Adipocyte (in vitro differentiated cells): ENCODE measurements at places on chromosomes 5 and 9.
A peak's percentile ranks its signal among the peaks of the same experiment; 100 is the strongest.

- DNase-seq, result no peak
Measured at GRCh38 chr5:82358457-82358856, 80.3 kb upstream of the RPS23 start.

DNA sequence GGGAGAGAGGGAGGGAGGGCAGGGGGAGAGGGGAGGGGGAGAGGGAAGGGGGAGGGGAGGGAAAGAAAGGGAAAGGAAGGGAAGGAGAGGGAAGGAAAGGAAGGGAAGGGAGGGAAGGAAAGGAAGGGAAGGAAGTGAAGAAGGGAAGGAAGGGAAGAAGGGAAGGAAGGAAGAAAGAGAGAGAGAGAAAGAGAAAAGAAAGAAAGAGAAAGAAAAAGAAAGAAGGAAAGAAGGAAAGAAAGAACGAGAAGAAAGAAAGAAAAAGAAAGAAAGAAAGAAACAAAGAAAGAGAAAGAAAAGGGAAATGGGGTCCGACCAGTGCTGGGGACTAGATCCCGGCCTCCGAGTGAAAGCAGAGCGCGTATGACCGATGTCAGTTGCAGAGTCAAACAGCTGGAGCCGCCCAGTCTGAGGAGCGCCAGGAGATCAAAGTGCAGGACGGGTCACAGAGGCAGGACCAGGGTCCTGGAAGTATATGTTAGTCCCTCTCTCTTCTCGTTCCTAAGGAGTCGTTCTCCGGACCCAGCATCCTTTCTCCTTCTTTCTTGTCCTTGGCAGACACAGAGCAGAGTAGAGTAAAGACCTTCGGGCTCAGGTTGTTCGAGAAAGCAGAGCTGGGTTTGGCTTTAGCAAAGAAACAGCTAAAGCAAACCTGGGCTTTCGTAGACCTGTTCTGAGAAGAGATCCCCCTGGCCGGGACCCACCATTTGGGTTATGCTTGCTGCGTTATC, 305.4 kb upstream of the MSX2 start:
- DNase-seq, result peak; percentile 37

GRCh38 chr5:56755036-56755555, 60.3 kb upstream of the MAP3K1 start:
- peak; percentile 10 for DNase-seq

DNA sequence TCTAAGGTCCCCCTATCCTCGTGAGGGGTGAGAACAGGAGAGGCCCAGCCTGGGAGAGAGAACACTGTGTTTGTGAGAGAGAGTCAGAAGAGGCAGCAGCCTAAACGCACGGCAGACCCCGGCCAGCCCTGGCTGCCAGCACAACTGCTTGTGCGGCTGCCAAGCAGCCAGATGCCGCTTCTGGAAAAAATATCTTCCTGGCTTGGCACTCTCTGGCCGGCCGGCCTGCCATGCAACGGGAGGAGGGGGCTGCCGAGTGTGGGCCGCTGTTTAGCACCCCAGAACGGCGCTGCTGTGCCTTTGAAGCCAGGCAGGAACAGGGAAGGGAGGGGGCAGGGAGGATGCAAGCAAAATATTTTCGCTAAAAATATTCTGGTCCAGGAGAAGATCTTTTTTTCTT, 105.0 kb downstream of the FGF18 start:
- no peak for DNase-seq

GRCh38 chr5:87327998-87328397, 60.3 kb downstream of the RASA1 start:
- DNase-seq, result peak; percentile 10

GRCh38 chr9:71706176-71706575, 62.1 kb downstream of the CEMIP2 start:
- DNase-seq, result peak; percentile 13

DNA sequence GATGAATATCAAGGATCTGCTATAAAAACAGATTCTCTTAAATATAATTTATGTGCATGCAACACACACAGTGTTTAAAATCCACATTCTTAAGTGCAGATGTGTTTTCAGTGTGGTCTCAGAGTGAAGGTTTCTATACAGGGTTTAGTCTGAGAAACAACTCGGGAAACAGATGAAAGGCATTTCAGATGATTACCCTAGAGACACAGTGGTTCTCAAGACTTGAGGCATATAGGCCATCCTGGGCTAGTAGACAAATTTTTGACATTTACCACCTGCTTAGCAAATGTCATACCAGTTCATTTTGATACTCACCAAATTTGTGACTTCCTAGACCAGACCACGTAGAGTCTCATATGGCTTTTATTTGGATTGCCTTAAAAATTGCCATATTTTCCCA, 216.5 kb downstream of the ARL15 start:
- DNase-seq, result no peak

GRCh38 chr9:28547527-28547926, 974.2 kb upstream of the C9orf72 start:
- no peak for DNase-seq

DNA sequence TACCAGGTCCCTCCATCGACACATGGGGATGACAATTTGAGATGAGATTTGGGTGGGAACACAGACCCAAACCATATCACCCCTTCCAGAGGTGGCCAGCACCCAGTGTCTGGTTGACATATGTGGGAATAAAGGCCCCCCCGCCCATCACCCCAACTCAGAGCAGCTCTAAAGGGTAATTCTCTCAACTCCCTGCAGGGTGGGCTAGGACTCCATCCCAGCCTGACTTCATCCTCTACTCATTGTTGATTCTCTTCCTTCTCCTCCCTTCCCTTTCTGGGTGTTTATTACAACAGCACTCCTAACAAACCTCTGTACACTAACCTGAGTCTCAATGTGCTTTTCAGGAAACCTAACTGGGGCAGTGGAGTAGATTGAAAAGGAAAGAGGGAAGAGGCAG, 339.9 kb downstream of the ACTL7B start:
- no peak for DNase-seq

- DNase-seq, result no peak
Measured at GRCh38 chr9:97293207-97293721, 14.2 kb upstream of the CCDC180 start.

DNA sequence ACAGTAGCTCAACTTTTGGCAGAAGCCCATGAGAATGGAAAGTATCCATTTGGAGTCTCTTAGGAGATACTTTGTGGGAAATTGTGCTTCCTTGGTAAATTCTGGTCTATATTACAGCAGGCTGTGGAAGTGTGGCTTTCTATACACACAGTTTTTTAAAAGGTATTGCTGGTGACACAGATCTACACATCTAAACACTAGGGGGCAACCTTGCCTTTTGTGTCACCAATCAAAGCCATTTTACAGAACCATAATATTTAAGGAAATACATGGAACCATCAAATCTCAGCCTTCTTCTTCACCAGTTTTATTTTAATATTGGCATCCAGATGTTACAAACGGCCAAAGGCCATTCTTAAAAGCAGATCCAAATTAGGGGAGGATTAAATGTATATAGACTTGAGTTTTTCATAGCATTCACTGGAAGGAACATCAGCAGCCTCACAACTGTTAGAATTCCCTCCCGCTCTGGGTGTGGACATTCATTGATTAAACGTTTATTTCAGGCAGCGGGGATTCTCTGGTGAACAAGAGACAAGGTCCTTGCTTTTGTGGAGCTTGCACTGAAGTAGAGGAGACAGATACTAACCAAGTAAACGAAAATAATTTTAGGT, 132.4 kb upstream of the EPB41L4A start:
- peak; percentile 88 for DNase-seq

DNA sequence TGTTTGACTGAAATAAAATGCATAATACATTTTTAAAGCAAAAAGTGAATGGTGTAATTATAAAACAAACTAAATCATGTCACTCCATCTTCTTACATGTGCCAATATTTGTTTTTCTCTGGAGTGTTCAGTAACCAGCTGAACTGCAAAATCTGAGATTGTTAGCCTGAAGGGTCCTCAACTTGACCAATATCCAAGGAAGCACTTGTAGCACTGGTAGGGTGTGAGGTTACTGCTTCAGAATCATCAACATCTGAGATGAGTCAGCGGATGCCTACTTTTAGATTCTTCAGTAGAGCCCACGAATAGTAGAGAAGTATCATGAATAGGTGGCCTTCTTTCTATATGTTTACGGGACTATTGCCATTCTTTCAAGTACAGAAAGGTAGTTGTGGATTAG, 226.7 kb downstream of the TLE4 start:
- DNase-seq, result no peak

DNA sequence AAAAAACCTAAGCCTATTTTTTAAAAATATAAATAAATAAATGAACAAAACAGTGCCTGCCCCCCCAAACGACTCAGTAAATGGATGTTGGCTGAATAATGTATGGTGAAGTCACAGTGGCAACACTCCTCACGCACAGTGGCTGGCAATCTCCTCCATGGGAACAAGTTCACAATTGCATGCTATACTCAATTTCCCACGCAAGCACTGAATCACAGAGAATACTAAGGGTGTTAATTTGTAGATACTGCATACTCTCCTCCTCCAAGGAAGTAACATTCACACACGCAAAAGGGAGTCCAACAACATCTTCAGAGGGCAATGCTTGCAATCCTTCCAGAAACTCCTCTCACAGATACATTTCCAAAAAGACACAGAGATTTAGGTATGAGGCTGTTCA, 47.5 kb downstream of the SERINC5 start:
- DNase-seq, result no peak

DNA sequence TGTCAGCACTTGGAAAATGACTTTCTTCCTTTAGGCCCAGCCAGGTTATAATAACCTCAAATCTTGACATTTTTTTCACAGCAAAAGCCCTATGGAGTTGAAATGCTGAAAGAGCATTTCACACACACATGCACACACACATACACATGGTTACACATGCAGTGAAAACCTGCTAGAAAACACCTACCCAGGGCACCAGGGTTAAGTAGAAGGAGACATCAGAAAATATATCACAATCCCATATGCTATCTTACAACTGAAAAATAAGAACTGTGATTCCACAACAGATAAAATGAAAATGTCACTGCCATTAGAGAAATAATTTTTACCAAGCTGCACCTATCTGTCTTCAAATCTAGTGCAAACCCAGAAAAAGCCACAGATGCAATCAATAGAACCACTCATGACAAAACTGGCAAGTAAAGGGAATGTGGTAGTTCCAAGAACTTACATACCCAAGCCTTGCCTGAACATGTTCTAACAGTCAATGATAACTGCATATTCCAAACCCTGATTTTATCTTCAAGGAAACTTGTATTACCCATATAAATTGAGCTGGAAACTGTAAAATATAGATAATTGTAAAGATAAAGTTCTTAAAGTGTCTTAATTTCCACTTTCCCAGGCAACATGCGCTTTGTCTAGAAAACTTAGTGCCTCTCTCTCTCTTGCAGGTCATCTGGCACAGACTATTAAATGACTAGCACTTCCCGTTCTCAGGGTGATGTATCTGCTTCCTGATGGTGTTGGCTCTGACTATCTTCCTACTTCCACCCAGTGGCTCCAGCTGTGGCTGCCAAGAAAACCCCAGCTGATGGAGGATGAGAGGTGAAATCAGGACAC, 250.2 kb upstream of the PTGER4 start:
- DNase-seq, result no peak

- peak; percentile 65 for DNase-seq
Measured at GRCh38 chr5:473551-474192, 30.7 kb downstream of the EXOC3 start.
